ENCODE measurements at places on chromosomes 2 and 18. TPM values are rescaled to one million over a fixed set of nuclear protein-coding genes. Genes with fewer than 3 reads are reported as not detected.

ZBTB7C gene
- 1.7 TPM for total RNA-seq

DNA sequence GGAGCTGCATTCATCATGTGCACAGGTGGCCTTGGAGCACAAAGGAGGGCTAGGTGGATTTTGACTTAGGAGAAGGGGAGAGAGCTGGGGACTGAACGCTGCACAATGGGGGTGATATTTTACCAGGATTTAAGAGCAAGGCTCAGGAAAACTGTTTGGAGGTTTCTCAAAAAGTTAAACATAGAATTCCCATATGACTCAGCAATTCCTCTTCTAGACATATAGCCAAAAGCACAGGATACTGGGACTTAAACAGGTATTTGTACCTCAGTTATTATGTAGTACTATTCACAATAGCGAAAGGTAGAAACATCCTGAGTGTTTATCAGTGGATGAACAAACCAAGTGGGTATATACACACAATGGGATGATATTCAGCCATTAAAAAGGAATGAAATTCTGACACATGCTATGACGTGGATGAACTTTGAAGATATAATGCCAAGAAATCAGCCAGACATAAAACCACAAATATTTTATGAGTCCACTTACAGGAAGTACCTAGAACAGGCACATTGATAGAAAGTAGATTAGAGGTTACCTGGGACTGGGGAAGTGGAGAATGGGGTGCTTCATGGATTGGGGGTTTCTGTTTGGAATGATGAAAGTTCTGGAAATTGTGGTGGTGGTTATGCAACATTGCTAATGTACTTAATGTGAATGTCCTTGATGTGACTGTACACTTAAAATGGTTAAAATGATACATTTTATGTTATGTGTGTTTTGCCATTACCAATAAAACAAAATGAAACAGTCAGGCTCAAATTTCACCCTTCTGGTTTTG, 216.9 kb downstream of the HAUS1 start:
- DNase-seq, result no peak

GRCh38 chr2:11239666-11240462, 84.6 kb downstream of the SLC66A3 start:
- DNase-seq, result no peak

- no peak for DNase-seq
These were observed 799.6 kb upstream of the CHAC2 start for GRCh38 chr2:52968043-52968442.

DNA sequence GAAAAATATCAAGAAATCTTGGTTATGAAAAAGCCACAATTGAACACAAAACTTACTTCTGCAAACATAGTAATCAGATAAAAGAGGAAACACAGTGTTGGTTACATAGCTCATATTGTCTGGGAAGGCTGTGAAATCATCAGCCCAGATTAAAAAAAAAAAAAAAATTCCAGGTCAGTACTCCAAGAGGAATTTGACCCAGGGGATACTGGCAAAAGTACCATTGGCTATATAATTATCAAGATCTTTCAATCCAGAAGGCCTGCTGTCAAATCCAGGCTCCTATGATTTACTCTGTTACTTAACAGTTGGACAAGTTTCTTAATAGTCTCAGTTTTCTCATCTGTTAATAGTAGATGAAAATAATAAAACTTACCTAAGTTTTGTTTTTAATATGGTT, 12.9 kb upstream of the IKZF2 start:
- no peak for DNase-seq

DNA sequence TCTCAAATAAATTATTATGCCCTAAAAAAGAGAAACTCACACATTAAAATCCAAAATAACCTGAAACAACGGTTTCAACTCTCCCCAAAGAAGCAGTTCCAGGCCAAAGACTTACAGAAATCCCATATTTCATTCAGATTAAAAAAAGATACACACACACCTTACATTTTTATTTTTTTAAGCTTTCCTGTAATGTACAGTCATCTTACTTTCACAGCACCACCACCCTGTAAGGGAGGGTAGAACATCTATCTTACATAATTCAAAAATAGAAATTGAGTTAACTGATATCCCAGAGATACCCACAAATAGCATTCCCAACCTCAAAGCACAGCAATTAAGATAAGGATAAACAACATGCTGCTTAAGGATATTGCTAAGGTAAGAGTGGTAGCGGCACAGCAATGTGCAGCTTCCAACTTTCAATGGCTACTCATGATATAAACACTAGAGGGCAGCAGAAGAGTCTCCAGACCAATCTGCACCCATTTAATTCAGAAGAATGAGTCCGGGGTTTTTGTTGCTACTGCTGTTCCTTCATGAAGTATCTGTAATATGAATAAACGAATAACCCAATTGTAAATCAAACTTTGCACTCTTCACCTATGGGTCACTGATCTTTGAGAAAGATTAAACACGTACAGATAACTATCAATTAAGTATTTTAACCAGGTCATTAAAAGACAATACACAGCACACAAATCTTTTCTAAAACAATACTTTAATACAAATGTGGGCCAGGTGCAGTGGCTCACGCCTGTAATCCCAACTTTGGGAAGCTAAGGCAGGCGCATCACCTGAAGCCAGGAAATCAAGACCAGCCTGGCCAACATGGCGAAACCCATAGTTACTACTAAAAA, 11.3 kb downstream of the GFPT1 start:
- DNase-seq, result no peak

Data from sigmoid colon (tissue), 7 donors.